Neural progenitor cell (in vitro differentiated cells): ENCODE measurements at places on chromosomes 13 and 19.

DNA sequence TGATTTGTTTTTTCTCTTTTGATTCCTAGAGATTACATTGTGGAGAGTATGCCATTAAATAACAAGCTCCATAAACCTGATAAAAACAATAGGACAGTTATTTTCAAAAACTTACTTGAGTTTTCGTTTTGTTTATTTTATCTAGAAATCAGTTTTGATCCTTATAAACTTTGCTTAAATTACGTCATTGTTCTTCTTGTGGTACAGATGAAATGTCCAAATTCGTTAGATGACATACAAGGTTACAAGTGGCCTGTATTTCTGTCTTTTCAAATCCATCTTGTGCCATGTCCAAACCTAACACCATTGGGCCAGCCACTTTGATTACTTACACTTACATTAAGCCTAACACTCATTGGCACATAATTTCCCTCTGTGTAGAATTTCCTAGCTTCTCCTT is 372.0 kb downstream of the PCDH9 start:
- DNase-seq, result no peak

- no peak for DNase-seq
Observed at GRCh38 chr19:31264041-31264778, 85.0 kb downstream of the TSHZ3 start.

DNA sequence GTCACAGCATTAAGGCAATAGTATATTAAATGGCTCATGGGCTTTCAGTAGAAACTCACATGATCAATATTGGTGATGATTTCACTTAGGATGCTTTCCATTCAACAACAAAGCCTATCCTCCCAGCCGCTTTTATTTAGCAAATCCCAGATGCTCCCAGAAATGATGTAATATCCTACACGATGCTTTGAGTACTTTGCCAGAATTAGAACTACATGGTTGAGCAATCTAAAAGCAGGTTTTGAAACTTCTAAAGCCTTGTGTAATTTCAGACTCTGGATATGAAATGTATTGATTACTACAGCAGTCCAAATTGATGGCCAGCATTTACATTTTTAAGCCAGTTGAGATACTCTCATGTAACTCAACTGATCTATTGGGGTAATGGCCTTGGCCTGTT is 13.6 kb downstream of the DLEU7 start:
- DNase-seq, result no peak

GRCh38 chr19:47411101-47411500 is 8.2 kb downstream of the MEIS3 start:
- no peak for DNase-seq

- no peak for DNase-seq
Observed at GRCh38 chr13:72666391-72666790, 61.0 kb downstream of the MZT1 start.

GRCh38 chr13:60372141-60372540 is 24.9 kb upstream of the TDRD3 start:
- DNase-seq, result no peak

DNA sequence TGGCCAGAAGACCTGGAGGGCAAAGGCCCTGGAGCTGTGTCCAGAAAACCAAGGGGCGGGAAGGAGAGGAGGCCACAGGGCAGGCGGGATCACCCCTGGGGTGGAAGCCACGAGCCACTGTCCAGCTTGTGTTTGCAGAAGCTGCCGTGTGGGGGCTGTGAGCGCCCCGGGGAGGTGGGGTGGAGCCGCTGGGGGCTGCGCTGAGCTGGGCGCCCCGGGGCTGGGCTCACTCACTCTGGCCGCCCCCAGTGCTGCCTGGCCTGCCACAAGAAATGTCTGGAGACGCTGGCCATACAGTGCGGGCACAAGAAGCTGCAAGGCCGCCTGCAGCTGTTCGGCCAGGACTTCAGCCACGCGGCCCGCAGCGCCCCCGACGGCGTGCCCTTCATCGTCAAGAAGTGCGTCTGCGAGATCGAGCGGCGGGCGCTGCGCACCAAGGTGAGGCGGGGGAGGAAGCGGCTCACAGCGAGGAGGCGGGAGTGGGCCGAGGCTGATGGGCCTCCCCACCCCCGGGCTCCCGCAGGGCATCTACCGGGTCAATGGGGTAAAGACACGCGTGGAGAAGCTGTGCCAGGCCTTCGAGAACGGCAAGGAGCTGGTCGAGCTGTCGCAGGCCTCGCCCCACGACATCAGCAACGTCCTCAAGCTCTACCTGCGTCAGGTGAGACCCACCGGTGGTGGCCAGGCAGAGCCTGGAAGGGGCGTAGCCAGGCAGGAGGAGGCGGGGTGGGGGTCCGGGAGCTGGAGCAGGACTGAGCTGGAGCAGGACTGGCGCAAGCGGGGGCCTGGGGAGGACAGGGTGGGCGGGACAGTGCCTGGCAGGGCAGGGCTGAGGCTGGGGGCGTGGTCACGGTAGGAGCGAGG is 13.6 kb downstream of the POLR2E start:
- peak; percentile 76 for DNase-seq

DNA sequence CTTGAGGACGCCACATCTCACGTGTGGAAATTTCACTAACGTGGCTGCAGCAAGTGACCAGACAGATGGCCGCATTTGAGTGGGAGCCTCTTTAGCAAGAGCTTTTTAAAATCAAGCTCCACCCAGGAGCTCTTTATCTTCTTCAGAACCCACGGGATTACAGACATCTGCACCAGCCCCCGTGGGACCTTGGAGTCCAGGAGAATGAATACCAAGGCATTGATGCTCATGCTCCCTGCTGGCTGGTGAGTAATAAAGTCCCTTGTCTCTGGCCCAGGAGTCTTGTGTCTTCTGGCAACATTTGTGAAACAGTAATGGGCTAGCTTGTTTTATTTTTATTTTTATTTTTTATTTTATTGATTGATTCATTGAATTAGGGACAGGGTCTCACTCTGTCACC is 64.4 kb downstream of the TRPM4 start:
- DNase-seq, result no peak

GRCh38 chr19:40110570-40110969 is 19.8 kb upstream of the ZNF780A start:
- DNase-seq, result no peak

GRCh38 chr19:12035220-12036172 is at the start of gene ZNF433:
Gene ZNF433 (minus strand): TSS chr19:12035679. CDS start chr19:12035539, 140 bp downstream.
- DNase-seq, result peak; percentile 98

GRCh38 chr19:49127674-49128544 is 8.6 kb downstream of the PPFIA3 start:
- peak; percentile 97 for DNase-seq

DNA sequence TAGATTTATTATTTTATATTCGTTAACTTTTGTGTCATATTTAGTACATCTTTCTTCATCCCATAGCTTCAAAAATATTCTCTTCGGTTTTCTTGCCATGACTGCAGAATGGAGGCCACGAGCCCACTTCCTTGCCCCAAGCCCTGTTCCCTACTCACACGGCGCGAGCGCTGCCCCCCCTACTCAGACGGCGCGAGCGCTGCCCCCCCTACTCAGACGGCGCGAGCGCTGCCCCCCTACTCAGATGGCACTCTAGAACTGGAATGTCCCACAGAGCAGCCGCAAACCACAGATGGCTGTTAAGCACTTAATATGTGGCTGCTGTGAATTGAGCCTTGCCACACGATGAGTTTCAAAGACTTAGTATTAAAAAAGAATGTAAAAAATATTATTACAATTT is 102.2 kb upstream of the PEG3 start:
- peak; percentile 25 for DNase-seq

DNA sequence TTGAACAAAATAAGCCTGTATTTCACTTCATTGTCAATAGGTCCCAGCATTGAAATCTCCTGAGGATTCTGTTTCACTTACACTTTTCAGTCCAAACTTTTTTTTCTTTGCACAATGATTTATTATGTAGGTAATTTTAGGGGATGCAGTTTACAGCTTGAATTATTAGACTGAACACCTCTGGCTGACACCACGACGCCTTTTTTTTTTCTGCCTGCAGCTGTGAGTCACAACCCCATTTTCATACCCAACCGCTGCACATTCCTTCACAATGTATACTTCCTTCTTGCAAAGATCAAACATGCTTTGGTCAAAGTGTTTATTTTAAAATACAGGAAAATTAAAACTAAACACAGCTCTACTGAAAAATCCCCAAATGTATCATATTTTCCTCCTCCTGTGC is 11.4 kb downstream of the ZIC2 start:
- no peak for DNase-seq

DNA sequence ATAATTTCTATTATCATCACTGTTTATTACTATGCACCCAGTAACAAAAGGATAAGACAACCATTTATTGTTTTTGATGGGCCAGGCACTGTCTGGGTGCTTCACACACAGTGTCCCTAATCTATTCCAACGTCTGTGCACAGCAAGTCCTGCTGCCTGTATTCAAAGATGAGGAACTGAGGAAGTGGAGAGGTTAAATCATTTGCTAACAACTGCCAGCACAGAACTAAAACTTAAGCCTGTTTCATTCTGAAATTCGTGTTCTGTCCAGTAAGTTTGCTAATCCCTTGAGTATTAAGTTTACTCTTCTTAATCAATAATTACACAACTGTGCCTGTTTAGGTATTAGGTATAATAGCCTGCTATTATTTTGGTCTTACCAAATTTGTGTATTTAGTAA is 41.9 kb downstream of the TEX26 start:
- no peak for DNase-seq

DNA sequence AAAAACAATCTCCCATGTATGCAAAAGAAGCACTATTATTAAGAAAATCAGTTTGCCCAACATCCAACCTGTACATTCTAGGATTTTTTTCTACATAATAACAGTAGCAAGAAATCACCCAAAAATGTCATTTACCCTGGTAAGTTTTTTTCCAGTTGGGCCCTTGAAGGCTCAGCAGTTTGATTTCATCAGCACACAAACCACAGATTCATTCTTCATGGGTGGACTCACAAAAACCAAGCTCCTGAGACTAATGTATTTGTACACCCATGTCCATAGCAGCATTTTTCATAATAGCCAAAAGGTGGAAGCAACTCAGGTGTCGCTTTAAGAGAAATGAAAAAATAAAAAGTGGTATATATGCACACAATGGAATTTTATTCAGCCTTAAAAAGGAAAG is 210.1 kb downstream of the TBC1D4 start:
- DNase-seq, result no peak

- DNase-seq, result no peak
Observed at GRCh38 chr13:50691681-50692263, 151.7 kb downstream of the DLEU7 start.

DNA sequence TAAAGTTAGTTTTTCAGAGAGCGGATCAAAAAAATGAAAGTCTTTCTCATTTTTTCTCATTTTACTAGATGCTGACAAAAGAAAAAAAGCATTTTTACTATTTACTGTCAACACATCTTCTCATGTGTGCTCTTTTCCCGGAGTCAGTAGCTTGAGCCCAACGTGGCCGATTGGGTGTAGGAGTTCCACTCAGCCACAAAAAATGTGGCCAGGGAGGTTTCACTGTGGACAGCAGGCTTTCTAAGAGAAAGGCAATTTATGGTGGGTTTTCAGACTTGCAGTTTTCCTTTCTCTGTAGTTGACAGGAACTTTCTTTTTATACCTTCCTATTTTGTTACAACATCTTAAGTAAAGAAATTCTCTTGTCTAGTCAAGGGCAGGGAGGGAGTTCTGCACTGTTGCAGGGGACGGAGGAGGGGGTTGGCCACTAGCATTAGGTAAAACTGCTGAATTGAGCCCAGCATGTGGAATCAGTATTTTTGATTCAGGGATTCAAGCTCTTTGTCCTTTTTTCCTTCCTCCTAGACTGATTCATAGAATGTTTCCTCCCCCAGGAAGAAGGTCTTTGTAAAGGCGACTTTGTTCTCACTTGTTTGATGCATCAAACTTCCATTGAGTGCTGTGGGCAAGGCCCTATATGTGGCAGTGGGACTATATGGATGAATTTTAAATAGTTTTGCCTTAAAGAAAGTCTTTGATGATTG is 123.1 kb downstream of the B3GLCT start:
- DNase-seq, result peak; percentile 2

- DNase-seq, result no peak
Observed at GRCh38 chr13:113394339-113394640, 30.4 kb upstream of the GRTP1 start.

GRCh38 chr19:13102666-13103580 is at the start of gene LYL1:
Gene LYL1 (minus strand): TSS chr19:13102858. CDS start chr19:13101171, 1,687 bp downstream.
- peak; percentile 83 for DNase-seq

- DNase-seq, result no peak
Observed at GRCh38 chr13:112531263-112531794, 56.6 kb downstream of the TUBGCP3 start.

GRCh38 chr19:19151418-19151817 is 13.1 kb upstream of the TMEM161A start:
- DNase-seq, result no peak

GRCh38 chr19:2986951-2987524 is 9.7 kb downstream of the TLE6 start:
- peak; percentile 89 for DNase-seq

DNA sequence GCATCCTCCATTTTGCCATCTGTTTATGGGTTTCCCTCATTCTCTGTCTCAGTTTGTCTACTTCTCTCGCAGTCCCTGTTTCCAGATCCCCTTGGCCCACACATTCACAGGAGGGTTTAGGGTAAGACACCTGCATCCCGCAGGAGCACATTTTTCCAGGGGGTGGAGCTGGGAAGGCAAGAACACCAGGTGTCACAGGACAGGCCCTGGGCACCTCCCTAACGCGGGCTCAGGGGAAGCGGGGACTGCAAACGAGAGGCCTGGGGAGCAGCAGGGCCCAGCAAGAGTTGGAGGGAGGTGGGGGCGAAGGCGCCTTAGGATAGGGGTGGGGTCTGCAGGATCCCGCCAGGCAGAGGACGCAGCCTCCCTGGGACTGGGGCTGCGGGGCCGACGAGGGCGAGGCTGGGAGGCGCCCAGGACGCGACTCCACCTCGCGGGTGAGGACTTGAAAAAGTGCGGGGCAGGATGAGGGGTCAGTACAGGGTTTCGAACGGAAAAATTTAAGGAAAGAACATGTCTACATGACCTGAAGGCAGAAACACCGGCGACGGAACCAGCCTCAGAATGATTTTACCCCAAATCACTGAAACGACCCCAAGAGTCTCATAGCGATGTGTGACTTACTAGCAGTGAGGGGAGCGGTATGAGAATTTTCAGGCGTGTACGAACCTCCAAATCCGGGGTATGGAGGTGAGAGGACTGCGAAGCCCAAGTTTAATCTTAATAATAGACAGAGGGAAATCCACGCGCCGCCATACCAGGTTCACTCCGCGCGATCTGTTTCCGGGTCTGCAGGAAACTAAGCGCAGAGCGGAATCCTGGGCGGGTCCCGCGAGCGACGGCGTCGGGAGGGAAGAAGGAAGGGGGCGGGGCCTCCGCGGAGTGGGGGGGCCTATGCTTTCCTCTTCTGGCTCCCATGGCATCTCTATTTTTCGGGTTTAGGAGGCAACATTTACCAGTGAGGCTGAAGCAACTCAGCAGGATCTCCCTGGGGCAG is 7.1 kb upstream of the ERVV-2 start:
- DNase-seq, result peak; percentile 18
